NCI-H1417 treated with DMSO at 0.1 percent for 48 hours (cell line): ENCODE measurements at places on chromosomes 1 and 21.

GRCh38 chr1:229197265-229197585 lies 73.7 kb upstream of the RAB4A start:
- no peak for DNase-seq

- DNase-seq, result no peak
Measured at GRCh38 chr21:34570313-34570712, 44.6 kb downstream of the RCAN1 start.

DNA sequence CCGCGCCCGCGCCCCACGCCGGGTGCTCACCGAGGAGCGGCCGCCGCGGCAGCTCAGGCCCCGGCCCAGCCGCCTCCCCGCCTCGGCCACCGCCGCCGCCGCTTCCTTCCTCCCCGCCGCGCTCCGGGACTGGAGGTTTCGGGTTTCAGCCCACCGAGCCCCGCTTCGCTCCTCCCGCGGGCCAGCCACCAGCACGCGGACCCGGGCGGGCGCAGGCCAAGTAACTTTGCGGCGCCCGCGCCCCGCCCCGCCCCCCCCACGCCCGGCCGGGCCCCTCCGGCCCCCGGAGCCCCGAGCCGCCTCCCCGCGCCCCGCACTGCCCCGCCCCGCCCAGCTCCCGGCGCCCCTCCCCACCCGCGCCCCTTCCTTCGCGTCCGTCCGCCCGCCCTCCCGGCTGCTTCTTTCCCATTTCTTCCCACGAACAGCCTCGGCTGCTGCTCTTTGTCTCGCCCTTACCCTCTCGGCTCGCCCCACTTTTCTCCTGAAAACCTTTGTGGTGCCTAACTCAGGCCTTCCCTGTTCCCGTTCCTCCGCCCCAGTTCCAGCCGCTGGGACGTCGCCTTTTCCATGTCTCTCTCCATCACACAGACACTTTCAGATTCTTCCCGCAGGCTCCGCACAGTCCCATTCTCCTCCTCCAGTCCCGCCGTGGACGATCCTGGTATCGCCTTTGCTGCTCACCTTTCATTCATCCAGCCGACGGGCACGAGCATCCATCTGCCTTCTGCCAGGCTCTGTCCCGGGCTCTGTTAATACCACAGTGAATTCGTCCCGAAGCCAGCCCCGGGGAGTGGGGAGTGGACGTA lies at the start of gene GPR161:
Gene GPR161 (minus strand): TSS at position 222 of the 806 bp plus-strand sequence. CDS start 32,080 bp downstream, outside the sequence.
- no peak for DNase-seq

- no peak for DNase-seq
Measured at GRCh38 chr1:213996320-213997037, 8.7 kb downstream of the PROX1 start.

DNA sequence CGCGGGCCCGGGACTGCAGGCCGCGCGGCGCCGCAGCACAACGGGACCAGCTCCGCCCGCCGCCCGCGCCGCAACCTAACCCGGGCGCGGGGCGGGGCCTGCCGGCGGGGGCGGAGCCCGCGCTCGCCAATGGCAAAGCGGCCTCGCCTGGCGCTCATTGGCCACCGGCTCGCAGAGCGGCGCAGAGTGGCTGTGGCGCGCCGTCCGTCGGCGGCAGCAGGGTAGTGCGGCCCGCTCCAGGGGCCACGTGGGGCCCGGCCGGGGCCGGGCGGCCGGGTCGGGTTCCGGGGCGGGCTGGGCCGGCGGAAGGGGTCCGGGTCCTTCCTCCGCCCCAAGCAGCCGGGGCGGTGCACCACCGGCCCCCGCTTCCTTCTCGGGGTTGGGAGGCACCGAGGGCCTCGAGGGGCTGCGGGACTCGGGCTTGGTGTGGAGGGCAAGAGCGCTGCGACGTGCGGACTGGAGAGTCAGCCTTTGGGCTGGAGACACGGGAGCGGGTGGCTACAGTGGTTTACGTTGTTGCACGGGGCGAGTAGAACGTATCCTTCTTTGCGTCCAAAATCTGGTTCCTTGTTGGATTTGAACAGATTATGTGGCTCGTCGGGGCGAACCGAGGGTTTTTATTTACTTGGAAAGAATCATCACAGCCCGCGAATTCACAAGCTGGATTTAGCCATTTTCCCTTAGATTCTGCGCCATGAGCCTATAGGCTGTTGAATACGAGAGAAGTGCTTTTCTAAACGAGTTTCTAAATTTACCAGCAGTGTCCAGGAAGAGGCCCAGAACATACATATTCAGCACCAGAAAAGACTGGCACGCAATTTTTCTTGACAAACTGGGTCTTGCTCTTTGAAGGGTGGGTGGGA lies at the start of gene SRM:
Gene SRM (minus strand): TSS at position 51 of the 863 bp plus-strand sequence. CDS start 75 bp downstream, outside the sequence.
- peak; percentile 64 for DNase-seq

DNA sequence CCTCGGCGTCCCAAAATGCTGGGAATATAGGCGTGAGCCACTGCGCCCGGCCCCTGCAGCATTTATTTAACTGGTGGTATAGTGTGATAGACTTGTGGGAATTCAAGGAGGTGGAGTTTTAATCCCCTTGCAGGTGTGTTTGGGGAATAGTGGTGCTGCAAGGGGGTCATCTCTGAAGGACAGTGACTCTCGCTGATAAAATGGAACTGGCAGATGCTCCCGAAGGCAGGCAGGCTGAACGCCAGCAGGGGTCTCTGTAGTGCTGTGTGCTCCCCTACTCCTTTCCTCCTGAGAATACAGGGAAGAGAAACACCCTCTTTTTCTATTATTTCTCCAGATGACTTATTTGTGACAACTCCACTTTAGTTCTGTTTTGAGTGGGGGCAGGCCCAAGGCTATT lies 4.0 kb downstream of the OSCP1 start:
- no peak for DNase-seq

DNA sequence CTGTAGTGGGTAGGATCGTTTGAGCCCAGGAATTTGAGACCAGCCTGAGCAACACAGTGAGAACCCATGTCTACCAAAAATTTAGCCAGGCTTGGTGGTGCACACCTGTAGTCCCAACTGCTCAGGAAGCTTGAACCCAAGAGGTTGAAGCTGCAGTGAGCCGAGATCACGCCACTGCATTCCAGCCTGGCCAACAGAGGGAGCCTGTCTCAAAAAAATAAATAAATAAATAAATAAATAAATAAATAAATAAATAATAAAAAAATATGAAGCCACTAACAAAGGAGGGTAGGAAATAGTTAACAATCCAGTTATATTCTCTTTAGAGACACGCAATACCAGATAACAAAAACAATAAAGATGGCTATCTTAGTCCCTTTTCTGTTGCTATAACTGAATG lies 11.9 kb upstream of the CBR3 start:
- no peak for DNase-seq

- no peak for DNase-seq
Measured at GRCh38 chr21:36450511-36450910, 29.4 kb downstream of the CLDN14 start.

- no peak for DNase-seq
Measured at GRCh38 chr1:246437961-246438360, 69.1 kb downstream of the SMYD3 start.

DNA sequence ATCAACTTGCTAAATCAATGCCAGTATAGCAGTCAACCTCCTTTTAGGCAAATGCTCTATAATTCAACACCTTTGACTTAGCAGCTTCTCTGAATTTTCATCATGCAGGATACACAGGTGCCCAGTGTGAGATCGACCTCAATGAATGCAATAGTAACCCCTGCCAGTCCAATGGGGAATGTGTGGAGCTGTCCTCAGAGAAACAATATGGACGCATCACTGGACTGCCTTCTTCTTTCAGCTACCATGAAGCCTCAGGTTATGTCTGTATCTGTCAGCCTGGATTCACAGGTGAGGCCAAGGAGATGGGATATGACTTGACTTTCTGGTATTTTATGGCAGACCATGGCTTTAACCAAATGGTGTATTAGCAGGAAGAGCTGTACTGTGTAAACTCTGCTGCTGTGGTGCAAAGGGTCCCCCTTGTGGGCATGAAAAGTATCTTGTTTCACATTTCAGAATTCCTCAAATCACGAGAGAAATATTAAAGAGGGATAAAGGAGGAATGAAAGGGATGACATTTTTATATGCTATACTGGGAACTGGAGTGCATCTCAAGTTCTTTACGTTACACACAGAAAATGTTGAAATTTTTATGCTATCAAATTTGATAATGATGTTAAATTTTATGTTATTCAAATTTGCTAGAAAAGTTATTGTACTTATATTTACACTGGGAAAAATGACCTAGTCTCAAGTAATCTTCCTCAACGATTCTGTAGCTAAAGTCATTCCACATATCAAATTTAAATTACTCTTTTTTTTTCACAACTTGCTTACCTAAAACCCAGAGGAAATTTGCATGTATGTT lies 88.9 kb downstream of the CRB1 start:
- DNase-seq, result no peak

GRCh38 chr1:153649137-153649862 lies 9.2 kb upstream of the SNAPIN start:
- no peak for DNase-seq

DNA sequence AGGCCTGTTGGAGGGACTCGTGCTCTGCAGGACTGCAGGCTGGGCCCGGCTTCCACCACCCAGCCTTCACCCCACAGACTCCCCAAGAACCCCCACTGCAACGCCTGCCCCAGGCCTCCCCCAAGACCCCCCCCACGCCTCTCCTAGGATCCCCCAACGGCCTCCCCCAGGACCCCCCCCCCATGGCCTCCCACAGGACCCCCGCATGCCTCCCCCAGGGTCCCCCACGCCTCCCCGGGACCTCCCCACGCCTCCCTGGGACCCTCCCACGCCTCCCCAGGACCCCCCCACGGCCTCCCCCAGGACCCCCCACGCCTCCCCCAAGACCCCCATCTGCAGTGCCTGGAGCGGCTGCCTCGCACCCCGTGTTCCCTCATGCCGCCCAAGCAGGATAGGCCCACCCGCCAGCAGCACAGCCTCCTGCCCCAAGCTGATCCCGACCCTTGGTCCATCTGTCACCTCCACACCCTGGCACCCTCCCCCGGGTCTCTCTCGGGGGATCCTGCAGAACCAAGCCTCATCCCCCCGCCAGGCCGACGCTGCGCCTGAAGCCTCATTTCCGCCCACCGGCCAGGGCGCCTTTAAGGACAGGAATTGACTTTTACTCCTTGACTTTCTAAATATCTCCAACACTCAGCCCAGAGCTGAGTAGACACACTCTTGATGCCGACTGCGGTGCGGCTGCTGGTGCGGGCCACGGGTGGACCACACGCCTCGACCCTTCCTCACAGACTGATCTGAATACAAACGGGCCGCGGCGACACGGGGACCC lies 14.1 kb upstream of the RNF223 start:
- DNase-seq, result no peak

DNA sequence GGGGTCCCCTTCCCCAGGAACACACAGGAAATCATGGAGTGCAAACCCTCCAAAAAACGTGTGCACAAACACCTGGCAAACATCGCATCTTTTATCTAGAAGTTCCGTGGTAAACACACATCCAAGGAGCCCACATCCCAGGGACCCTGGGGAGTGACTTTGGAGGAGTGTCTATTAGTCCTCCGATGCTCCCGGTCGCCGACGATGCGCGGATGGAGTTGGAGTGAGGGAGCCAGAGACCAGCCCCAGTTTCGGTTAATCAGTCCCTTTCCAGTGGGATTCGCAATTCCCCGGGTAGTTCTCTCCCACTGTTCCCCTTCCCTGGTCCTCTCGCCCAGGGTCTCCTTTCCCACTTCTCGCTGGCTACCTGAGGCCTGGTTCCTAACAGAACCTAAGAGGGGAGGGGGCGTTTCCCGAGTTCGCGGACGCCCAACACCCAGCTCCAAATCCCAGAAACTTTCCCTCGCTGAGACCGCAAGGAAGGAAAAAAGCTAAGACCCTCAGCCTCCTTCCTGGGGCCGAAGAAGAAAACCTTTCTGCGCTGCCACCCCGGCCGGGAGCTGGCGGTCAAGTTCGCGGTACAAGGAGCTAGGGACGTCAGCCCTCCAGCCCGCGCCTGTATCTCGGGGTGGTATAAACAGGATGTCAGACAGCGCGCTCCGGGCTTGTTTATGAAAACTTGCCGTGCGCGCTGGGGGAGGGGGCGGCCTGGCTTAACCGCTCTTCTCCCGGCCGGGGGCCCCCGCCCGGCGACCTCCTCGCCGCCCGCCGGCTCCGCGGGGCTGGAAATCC lies 787 bp downstream of the JAK1 start:
- no peak for DNase-seq

- DNase-seq, result no peak
Measured at GRCh38 chr1:209675565-209676154, 448 bp downstream of the G0S2 start.

- DNase-seq, result no peak
Measured at GRCh38 chr1:76939050-76939816, 72.0 kb downstream of the ST6GALNAC5 start.

DNA sequence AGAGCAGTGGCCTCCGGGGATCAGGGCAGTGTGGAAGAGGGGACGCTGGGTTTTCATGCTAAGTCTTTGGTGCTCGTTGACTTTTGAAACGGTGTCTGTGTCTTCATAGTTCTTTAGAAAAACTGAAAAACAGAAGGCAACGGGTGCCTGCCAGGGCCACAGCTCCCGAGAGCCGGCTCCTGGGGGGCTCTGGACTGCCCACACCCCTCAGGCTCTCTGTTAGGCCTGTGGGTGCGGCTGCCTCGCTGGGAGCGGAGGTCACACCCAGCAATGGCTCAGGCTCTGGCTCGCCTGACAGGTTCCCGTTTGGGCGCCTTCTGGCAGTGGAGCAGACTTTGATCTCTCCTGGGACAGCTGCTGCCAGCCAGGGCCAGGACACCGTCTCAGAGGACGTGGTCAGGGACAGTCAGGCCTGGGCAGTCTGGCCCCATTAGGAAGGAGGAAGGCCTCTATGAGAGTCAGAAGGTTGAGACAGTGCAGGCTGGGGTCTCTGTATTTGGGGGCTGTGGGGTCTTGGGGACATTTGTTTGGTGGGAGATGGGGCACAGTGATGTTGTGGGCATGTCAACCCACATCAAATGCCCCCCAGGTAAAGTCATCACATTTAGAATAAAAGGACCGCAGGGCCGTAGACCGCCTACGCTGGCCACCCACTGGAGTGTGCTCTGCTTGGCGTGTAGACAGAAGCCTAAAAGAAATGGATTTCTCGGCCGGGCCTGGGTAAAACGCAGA lies 5.6 kb downstream of the ARHGEF16 start:
- no peak for DNase-seq

DNA sequence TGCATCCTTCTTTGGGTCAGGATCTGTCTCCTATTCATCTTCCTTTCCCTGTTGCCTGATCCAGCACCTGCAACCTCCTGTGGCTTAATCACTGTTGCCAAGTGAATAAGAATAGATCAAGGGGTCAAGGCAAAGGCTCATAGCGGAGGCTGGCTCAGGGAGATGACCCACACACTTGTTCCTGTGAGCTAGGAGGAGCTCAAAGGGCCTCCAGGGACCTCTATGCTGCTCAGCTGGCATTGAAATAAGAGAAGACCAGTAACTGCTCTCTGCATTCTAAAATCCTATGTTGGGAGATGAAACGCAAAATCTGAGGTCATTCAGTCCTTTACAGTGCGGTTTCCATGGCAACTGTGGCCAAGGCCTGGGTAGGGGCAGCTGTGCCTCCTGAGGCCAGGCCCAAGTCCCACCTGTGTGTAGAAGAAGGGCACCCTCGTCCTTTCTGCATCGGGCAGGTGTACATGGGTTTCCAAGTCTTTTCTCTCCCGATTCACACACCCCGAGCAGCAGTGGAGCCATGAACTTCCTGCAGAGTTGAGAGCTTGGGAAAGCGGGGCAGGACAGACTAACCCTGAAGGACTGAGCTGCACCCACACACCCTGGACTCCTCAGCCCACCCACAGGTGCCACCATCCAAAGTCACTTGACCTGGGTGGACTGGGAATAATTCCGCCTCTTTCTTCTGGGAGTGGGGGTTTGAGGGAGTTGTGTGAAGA lies 27.8 kb upstream of the STUM start:
- DNase-seq, result no peak

- no peak for DNase-seq
Measured at GRCh38 chr1:197921235-197922069, 4.3 kb downstream of the LHX9 start.

GRCh38 chr21:41673596-41674335 lies 93.1 kb downstream of the RIPK4 start:
- DNase-seq, result no peak

GRCh38 chr1:159961636-159962035 lies 7.6 kb upstream of the SLAMF9 start:
- no peak for DNase-seq
